Activated CD8-positive, alpha-beta T cell treated with anti-CD3 and anti-CD28 coated beads for 36 hours (primary cell): ENCODE measurements at places on chromosomes 12 and 14. TPM values are rescaled to one million over a fixed set of nuclear protein-coding genes. Genes with fewer than 3 reads are reported as not detected.
A peak's percentile ranks its signal among the peaks of the same experiment; 100 is the strongest.

- H3K27me3 ChIP-seq = no peaks in the 10 kb centered on the region
- H3K36me3 ChIP-seq = no peaks in the 10 kb centered on the region
- H3K27ac ChIP-seq = no peak overlapping the region
- H3K4me1 ChIP-seq = no peaks in the 10 kb centered on the region
- no peak for DNase-seq
- no peak overlapping the region for H3K4me3 ChIP-seq
These were observed 435.3 kb upstream of the GARIN6 start for GRCh38 chr12:99212275-99212674.

DNA sequence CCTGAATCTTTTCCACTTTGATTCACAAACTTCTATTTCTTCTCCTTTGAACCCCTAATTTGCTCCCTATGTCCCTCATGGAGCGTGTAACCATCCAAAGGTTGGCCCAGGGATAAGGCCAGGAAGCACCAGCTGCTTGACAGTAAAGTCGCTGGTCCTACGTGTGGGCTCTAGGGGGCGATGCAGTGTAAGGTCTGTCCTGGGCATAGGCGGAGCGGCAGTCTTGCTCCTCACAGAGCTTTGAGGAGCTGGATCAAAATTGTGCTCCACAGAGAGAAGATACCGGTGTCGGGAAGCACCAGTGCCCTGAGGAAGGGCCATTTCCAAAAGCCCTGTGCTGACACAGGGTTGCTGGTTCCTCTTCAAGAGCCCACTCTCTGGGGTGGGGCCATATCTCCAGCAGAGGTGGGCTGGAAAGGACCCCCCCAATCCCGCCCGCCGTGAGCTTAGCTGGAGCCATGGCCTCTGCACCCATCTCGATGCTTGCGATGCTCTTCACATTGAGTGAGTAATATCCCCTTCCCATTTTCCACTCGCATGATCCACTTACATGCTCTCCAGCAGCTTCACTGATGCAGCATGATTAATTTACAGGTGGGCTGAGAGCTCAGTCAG, 49.9 kb upstream of the OR4E1 start:
- no peaks in the 10 kb centered on the region for H3K36me3 ChIP-seq
- H3K4me1 ChIP-seq = no peaks in the 10 kb centered on the region
- peak overlapping the region; percentile 71 for H3K4me3 ChIP-seq
- DNase-seq = peak; percentile 68

- H3K4me3 ChIP-seq = no peak overlapping the region
- no peak overlapping the region for H3K27ac ChIP-seq
- H3K36me3 ChIP-seq = peaks cover 59% of the 10 kb centered on the region
- H3K4me1 ChIP-seq = no peaks in the 10 kb centered on the region
These were observed 91.6 kb upstream of the FERMT2 start for GRCh38 chr14:53042480-53042879.

DNA sequence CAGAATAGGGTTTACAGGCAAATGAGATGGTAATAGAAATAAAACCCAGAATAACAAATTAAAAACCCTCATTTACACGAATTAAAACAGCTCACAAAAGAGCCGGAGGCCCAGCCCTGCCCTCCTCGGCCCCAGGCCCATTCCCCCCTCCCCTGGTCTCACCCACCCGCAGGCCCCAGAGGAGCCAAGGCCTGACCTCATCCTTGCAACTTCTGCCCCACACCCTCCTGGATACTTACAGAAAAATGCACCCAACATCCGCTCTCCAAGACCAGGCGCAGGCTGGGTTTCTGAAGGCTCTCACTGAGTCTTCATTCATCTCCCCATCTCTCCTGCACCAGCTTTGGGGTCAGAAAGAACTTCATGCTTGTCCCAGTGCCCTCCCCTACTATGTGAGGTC, 16.2 kb upstream of the VSX2 start:
- H3K27ac ChIP-seq = no peak overlapping the region
- no peaks in the 10 kb centered on the region for H3K36me3 ChIP-seq
- no peaks in the 10 kb centered on the region for H3K4me1 ChIP-seq
- H3K4me3 ChIP-seq = no peak overlapping the region
- peaks cover 16% of the 10 kb centered on the region for H3K27me3 ChIP-seq

DNA sequence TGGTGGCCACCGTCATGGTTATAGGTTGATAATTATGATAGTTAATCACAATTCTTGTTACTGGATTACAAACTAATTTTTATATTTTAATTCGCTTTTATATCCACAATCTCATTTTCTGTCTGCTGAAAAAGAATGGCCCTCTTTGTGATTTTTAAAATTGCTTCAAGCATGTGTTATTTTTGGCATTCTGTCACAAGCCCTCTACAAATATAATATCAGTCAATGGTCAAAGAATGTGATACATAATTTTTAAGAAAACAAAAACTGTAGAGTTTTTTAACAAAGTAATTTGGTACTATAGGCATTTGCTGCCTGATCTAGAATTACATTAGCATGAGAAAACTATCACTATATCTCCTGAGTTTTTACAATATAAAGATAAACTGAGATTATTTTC, 352.0 kb upstream of the TMTC1 start:
- H3K4me1 ChIP-seq = no peaks in the 10 kb centered on the region
- no peaks in the 10 kb centered on the region for H3K36me3 ChIP-seq
- no peak overlapping the region for H3K4me3 ChIP-seq
- H3K27ac ChIP-seq = no peak overlapping the region
- DNase-seq = no peak

GRCh38 chr12:120529641-120530417, 871 bp upstream of the COQ5 start:
- peaks cover 20% of the 10 kb centered on the region for H3K4me1 ChIP-seq
- peak overlapping the region; percentile 100 for H3K27ac ChIP-seq
- H3K27me3 ChIP-seq = no peaks in the 10 kb centered on the region
- H3K4me3 ChIP-seq = peak overlapping the region; percentile 100

DNA sequence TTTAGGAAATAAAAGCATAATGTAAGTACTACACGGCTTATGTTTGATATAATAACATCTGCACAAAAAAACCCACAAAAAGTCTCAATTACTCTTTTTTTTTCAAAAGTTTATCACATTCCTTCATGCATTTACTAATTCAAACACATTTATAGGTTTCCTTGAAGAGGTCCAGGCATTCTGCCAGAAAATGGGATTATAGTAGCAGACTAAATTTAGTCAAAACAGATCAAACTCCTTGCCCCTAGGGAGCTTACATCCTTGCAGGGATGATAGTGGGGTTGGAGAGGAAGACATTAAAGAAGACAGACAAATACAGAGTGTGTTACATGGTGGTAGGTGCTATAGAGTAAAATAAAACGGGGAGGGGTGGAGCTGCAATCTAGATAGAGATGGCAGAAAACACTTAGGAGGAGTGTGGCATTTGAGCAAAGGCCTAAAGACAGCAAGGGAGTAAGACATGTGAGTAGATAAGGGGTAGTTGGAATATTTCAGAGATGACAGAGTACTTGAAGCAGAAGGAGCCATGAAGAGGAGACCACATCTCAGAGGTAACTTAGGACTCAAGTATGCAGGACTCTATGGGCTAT, 266.9 kb downstream of the PPFIA2 start:
- DNase-seq = no peak
- H3K4me3 ChIP-seq = no peak overlapping the region
- H3K27me3 ChIP-seq = no peaks in the 10 kb centered on the region
- H3K4me1 ChIP-seq = no peaks in the 10 kb centered on the region
- H3K27ac ChIP-seq = no peak overlapping the region

GRCh38 chr12:53862206-53862605, 76.4 kb upstream of the HOXC13 start:
- no peak overlapping the region for H3K4me3 ChIP-seq
- H3K4me1 ChIP-seq = no peaks in the 10 kb centered on the region
- DNase-seq = no peak
- H3K27ac ChIP-seq = no peak overlapping the region

DNA sequence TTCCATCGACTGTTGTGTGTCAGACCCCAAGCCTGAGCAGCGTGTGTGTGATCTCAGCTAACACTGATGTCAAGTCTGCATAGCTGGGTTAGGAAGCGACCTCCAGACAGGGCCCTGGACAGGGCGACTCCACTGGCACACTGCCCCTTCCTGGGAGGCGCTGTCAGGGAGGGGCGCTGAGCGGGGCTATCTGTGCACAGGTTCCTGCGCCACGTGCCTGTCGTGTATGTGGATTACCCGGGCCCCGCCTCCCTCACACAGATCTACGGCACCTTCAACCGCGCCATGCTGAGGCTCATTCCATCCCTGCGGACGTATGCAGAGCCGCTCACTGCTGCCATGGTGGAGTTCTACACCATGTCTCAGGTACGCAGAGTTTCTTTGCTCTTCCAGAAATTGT, 53.9 kb downstream of the DYNC1H1 start:
- no peak overlapping the region for H3K4me3 ChIP-seq
- H3K27ac ChIP-seq = no peak overlapping the region
- peaks cover 23% of the 10 kb centered on the region for H3K4me1 ChIP-seq
- H3K36me3 ChIP-seq = peaks cover 71% of the 10 kb centered on the region
- DNase-seq = no peak

DNA sequence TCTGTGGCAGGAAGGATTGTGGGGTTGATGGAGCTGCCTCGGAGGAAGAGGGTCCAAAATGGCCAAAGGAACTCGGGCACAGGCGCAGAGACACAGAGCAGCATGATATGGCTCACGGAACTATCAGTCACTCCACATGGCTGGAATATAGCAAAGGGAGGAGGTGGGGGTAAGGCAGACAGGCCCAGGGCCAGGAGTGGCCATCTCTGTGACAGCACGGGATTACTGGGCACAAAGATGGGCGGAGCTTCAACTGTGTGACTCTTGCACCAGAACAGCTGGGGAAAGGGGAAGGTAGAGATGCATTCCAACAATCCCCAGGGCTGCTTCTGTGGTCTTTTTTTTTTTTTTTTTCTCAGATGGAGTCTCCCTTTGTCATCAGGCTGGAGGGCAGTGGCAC, 24.8 kb upstream of the EML1 start:
- H3K36me3 ChIP-seq = no peaks in the 10 kb centered on the region
- peaks cover 12% of the 10 kb centered on the region for H3K27me3 ChIP-seq
- DNase-seq = no peak
- H3K27ac ChIP-seq = no peak overlapping the region
- H3K4me3 ChIP-seq = no peak overlapping the region

GRCh38 chr14:51024377-51024776, 70.5 kb downstream of the TRIM9 start:
- no peak overlapping the region for H3K4me3 ChIP-seq
- H3K27me3 ChIP-seq = peaks cover 3% of the 10 kb centered on the region
- no peak for DNase-seq
- H3K27ac ChIP-seq = no peak overlapping the region

GRCh38 chr12:9883175-9883574, 1.9 kb downstream of the KLRF2 start:
- no peak overlapping the region for H3K4me3 ChIP-seq
- H3K4me1 ChIP-seq = peaks cover 13% of the 10 kb centered on the region
- no peak overlapping the region for H3K27ac ChIP-seq
- H3K27me3 ChIP-seq = no peaks in the 10 kb centered on the region

- no peak overlapping the region for H3K4me3 ChIP-seq
- no peaks in the 10 kb centered on the region for H3K27me3 ChIP-seq
These were observed 194.8 kb downstream of the ZFP36L1 start for GRCh38 chr14:68598089-68598488.

DNA sequence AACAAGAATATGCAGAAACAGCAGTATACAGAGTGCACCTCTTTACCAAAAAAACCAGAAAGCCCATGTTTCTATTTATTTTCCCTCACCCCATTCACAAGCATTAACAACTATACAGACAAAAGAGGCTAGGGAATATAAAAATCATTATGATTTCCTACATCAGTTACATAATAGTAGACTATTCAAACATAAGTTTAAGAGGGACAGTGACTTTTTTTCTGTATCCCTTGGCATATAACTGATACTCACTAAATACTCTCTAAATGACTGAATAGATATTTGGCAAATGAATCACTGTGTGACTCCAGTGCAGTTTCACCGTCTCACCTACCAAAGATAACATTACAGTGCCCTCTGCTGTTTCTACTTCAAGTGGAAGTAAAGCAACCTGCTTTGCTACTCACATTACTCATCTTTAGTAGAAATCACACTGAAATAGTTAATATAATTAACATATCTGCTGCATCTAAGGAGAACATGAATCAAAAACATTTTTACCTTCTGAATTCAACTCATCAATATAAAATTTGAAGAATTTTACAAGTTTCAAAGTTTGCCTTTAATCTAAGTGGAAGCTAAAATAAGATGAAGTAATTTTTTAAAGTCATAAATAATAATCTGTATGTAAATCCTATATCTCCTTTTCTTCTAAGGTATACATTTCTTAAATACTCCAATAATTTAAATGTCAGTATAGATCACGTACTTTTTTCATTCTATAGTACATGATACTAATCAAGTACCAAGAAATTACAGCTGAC, 103.8 kb downstream of the OSBPL8 start:
- no peaks in the 10 kb centered on the region for H3K27me3 ChIP-seq
- peak overlapping the region; percentile 27 for H3K27ac ChIP-seq
- peaks cover 5% of the 10 kb centered on the region for H3K36me3 ChIP-seq
- no peak overlapping the region for H3K4me3 ChIP-seq

DNA sequence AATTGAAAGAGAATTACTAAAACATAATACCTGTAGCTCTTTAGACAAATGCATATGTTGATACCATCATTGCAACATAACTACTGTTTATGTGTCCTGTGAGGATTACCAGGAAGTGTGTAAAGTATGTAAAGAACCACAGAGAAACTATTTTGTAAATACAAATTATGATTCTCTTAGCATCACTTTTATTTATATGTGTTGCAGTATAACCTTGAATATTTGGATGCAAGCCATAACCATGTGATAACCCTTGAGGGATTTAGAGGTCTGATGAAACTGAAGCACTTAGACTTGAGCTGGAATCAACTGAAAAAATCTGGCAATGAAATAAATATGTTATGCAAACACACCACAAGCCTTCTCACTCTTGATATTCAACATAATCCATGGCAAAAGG, 77.5 kb downstream of the LRRC9 start:
- H3K27me3 ChIP-seq = peaks cover 2% of the 10 kb centered on the region
- H3K27ac ChIP-seq = no peak overlapping the region
- H3K4me1 ChIP-seq = no peaks in the 10 kb centered on the region
- no peaks in the 10 kb centered on the region for H3K36me3 ChIP-seq
- no peak overlapping the region for H3K4me3 ChIP-seq
- DNase-seq = no peak

GRCh38 chr12:30169839-30170591, 386.3 kb upstream of the TMTC1 start:
- H3K4me1 ChIP-seq = no peaks in the 10 kb centered on the region
- no peak overlapping the region for H3K27ac ChIP-seq
- peaks cover 8% of the 10 kb centered on the region for H3K27me3 ChIP-seq
- no peak overlapping the region for H3K4me3 ChIP-seq
- H3K36me3 ChIP-seq = no peaks in the 10 kb centered on the region
- DNase-seq = no peak

The GLS2 gene
- total RNA-seq = 5.2 TPM

The PIWIL1 gene
- total RNA-seq = not detected

The DDN gene
- 0.72 TPM for total RNA-seq

The VDR gene
- total RNA-seq = 84.6 TPM

The KRT83 gene
- not detected for total RNA-seq

The KRT72 gene
- total RNA-seq = 0.32 TPM
